ENCODE measurements at places on chromosomes 7 and 10. TPM values are rescaled to one million over a fixed set of nuclear protein-coding genes. Genes with fewer than 3 reads are reported as not detected.

GRCh38 chr10:75487087-75487754 lies 55.8 kb downstream of the LRMDA start:
- no peaks in the 10 kb centered on the region for H3K36me3 ChIP-seq
- H3K4me3 ChIP-seq, result no peak overlapping the region
- H3K4me1 ChIP-seq, result no peaks in the 10 kb centered on the region
- DNase-seq, result no peak
- H3K27ac ChIP-seq, result no peak overlapping the region
- H3K27me3 ChIP-seq, result peaks cover 15% of the 10 kb centered on the region

GRCh38 chr10:117334926-117335325 lies 40.3 kb downstream of the PDZD8 start:
- no peak overlapping the region for H3K27ac ChIP-seq
- H3K4me3 ChIP-seq, result no peak overlapping the region
- H3K4me1 ChIP-seq, result peaks cover 20% of the 10 kb centered on the region
- H3K27me3 ChIP-seq, result no peaks in the 10 kb centered on the region
- no peak for DNase-seq

DNA sequence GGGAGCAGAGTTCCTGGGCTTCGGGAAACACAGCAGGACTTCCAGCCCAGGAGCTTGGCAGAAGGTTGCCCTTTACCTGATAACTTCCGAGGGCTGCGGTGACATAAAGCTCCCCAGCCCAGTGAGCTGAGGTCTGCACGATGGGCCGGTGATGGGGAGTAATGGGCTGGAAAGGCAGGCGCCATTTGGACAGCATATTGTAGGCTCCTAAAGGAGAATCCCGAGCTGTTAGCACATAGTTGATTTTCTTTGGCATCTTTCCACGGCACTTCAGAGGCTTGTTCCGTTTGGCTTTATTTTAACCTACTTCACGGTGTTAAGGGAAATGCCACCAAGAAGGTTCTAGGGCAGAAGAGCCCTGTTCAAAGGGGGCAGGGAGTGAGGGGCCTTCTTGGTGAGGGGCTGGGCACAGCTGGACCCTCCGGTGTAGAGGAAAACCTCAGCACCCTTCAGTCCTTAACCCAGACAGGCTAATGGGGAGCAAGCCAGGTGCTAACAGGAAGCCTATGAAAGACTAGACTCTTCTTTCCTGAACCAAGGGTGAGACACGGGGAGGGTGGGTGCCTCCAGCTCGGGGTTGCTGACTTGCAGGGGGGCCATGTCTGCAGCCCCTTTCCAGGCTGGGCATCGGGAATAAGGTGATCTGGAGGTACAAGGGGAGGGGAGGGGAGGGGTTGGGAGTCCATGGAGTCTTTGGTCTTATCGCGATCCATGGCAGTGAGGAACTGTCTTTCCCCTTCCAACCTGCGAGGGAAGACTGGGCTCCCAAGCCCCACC lies 347.7 kb downstream of the GLRX3 start:
- no peak overlapping the region for H3K4me3 ChIP-seq
- no peaks in the 10 kb centered on the region for H3K36me3 ChIP-seq
- no peak overlapping the region for H3K27ac ChIP-seq
- no peaks in the 10 kb centered on the region for H3K4me1 ChIP-seq
- no peak for DNase-seq

- DNase-seq, result no peak
- peaks cover 2% of the 10 kb centered on the region for H3K36me3 ChIP-seq
- peak overlapping the region; percentile 29 for H3K27ac ChIP-seq
- H3K4me3 ChIP-seq, result no peak overlapping the region
- peaks cover 10% of the 10 kb centered on the region for H3K4me1 ChIP-seq
- no peaks in the 10 kb centered on the region for H3K27me3 ChIP-seq
These were observed 312.3 kb downstream of the CAMK1D start for GRCh38 chr10:12661671-12662070.

- DNase-seq, result no peak
- H3K4me1 ChIP-seq, result no peaks in the 10 kb centered on the region
- peaks cover 44% of the 10 kb centered on the region for H3K27me3 ChIP-seq
- H3K27ac ChIP-seq, result no peak overlapping the region
- peaks cover 5% of the 10 kb centered on the region for H3K36me3 ChIP-seq
These were observed 40.0 kb upstream of the INSIG1 start for GRCh38 chr7:155257482-155258225.

- no peaks in the 10 kb centered on the region for H3K4me1 ChIP-seq
- no peaks in the 10 kb centered on the region for H3K36me3 ChIP-seq
- no peak overlapping the region for H3K4me3 ChIP-seq
- no peaks in the 10 kb centered on the region for H3K27me3 ChIP-seq
These were observed 175.4 kb downstream of the AUTS2 start for GRCh38 chr7:69773535-69774225.

Gene NFE2L3
- 4.3 TPM for total RNA-seq

Gene SPDYE11
- total RNA-seq, result not detected

Gene VWDE
- total RNA-seq, result 7.0 TPM

Gene NME8
- total RNA-seq, result not detected
